Left ventricle myocardium inferior (tissue), 1 donor: ENCODE measurements at places on chromosomes 1 and 21. TPM values are rescaled to one million over a fixed set of nuclear protein-coding genes. Genes with fewer than 3 reads are reported as not detected.
A peak's percentile ranks its signal among the peaks of the same experiment; 100 is the strongest.

- no peaks in the 10 kb centered on the region for H3K4me1 ChIP-seq
- no peak for DNase-seq
- H3K27me3 ChIP-seq: no peaks in the 10 kb centered on the region
- H3K27ac ChIP-seq: no peak overlapping the region
- peaks cover 94% of the 10 kb centered on the region for H3K36me3 ChIP-seq
Measured at GRCh38 chr1:9732123-9732971, 80.8 kb downstream of the PIK3CD start.

GRCh38 chr1:193211539-193211938, 25.1 kb upstream of the B3GALT2 start:
- no peak overlapping the region for H3K27ac ChIP-seq
- H3K4me3 ChIP-seq: no peak overlapping the region
- H3K27me3 ChIP-seq: no peaks in the 10 kb centered on the region
- peaks cover 9% of the 10 kb centered on the region for H3K4me1 ChIP-seq
- peaks cover 26% of the 10 kb centered on the region for H3K36me3 ChIP-seq
- no peak for DNase-seq

DNA sequence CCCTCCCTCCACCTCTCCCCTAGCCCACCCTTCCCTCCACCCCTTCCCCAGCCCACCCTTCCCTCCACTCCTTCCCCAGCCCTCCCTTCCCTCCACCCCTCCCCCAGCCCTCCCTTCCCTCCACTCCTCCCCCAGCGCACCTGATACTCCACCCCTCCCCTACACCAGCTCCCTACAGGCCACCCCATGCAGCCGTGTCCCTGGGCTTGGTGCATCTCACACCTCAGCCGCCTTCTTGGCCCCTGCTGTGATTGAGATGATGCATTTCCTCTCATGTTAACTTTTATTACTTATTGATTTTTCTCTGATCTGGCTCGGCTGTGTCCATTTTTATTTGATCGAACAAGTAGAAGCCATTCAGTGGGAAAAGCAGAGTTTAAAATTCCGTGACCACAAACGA, 243.8 kb downstream of the MATN1 start:
- H3K4me3 ChIP-seq: no peak overlapping the region
- H3K36me3 ChIP-seq: no peaks in the 10 kb centered on the region
- no peak overlapping the region for H3K27ac ChIP-seq
- peaks cover 20% of the 10 kb centered on the region for H3K27me3 ChIP-seq
- DNase-seq: no peak

DNA sequence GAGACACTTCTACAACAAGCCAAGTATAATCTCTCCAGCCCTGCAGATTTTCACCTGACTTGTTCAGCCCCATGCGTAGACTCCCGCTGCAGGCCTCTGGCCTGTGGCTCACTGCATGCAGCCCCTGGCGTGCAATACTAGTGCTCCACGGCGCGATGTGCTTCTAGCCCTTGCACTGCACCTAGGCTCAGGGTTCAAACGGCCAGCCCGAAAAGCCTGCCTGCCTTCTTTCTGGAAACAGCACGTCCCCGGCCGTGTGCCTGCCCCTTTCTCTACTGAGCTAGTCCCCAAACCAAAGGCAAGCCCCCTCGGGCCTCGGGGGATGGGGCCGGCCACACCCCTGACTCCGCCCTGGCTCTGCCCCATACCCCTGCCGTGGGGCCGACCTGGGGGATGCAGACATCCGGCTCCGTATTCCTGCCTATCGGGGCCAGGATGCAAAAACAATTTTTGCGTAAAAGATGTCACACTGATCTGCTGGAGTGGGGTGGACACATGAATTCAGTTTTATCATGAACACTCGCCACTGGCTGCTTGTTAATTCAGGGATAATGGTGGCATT, 26.3 kb upstream of the TRAPPC10 start:
- no peak overlapping the region for H3K4me3 ChIP-seq
- no peaks in the 10 kb centered on the region for H3K27me3 ChIP-seq
- no peak overlapping the region for H3K27ac ChIP-seq
- H3K4me1 ChIP-seq: peaks cover 33% of the 10 kb centered on the region
- DNase-seq: no peak
- peaks cover 26% of the 10 kb centered on the region for H3K36me3 ChIP-seq

The ACTL8 gene
- total RNA-seq: not detected

DNA sequence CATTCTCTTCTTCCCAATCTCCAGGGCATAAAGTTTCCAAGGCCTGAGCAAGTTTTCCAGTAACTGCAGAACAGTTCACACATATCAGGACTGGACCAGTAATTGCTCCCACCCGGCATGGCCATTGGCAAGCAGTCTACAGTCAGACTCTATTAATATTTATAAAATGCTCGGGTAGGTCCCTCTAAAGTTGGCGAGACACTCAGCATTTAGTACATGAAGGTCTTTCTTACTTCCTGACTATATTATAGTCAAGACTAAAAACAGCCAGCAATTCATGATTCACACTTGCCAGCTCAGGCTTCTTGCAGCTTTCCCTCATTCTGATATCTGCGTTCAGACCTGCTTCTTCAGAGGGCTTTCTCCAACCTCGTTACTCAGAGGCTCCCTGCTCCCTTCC, 25.4 kb downstream of the GADD45A start:
- peak overlapping the region; percentile 44 for H3K27ac ChIP-seq
- peaks cover 73% of the 10 kb centered on the region for H3K4me1 ChIP-seq
- no peaks in the 10 kb centered on the region for H3K27me3 ChIP-seq
- H3K4me3 ChIP-seq: no peak overlapping the region
- DNase-seq: no peak

The CA6 gene
- total RNA-seq: not detected

The FCRL2 gene
- total RNA-seq: not detected

DNA sequence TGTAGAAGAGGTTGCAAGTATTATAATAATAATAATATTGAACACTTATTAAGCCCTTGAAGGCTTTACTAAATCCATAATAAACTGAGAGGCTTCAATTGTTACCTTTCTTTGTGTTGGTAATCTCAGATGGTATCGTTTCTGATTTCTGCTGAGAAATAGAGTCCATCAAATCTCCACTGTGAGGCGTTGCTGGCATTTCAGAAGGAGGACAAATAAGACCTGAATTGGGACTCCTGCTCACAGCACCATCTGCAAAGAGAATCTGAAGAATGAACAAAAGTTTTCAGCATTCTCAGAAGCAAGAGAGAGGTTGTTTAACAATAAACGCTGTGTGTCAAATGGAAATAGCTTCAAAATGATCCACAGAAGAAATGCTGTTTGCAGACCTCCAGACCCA, 93.7 kb downstream of the WDR3 start:
- peaks cover 19% of the 10 kb centered on the region for H3K27me3 ChIP-seq
- H3K36me3 ChIP-seq: no peaks in the 10 kb centered on the region
- H3K27ac ChIP-seq: no peak overlapping the region
- no peaks in the 10 kb centered on the region for H3K4me1 ChIP-seq

The FLG2 gene
- total RNA-seq: not detected

GRCh38 chr1:21304488-21304887, 14.2 kb upstream of the ECE1 start:
- no peak for DNase-seq
- H3K27me3 ChIP-seq: no peaks in the 10 kb centered on the region
- no peak overlapping the region for H3K4me3 ChIP-seq
- H3K27ac ChIP-seq: peak overlapping the region; percentile 54
- H3K4me1 ChIP-seq: peaks cover 75% of the 10 kb centered on the region

The TDRD5 gene
- not detected for total RNA-seq

The OLIG2 gene
- not detected for total RNA-seq

DNA sequence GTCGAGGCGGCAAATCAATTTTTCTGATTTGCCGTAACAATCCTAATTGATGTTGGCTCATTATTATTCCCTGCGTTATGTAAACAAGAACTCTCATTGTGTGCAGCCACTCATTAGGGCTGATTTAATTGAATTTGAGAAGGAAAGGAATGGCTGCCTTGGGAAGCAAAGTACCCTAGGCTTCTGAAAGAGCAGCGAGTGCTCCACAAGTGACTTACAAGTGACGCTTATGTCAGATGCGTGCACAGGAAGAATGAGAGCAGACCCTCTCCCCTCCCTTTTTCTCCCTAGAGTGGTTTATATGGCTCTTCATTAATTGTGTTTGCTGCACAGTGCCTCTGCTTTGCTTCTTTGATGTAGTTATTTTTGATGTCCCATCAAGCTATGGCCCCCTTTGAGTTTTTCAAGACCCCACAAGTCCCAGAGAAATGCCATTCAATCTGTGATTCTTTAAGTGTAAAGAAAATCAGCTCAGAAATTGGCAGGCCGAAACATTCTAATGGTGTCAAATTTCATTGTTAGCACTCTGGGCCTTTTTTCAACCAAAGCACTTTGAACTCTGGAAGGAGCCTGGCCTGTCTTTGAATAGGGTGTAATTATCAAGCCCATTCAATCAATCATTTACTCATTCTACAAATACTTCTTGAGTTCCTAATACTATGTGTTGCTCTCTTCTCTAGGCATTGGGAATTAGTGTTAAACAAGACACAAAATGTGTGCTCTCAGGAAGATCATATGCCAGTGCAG, 86.8 kb upstream of the VAV3 start:
- peaks cover 37% of the 10 kb centered on the region for H3K4me1 ChIP-seq
- H3K27me3 ChIP-seq: no peaks in the 10 kb centered on the region
- H3K27ac ChIP-seq: peak overlapping the region; percentile 74
- H3K36me3 ChIP-seq: no peaks in the 10 kb centered on the region
- H3K4me3 ChIP-seq: peak overlapping the region; percentile 27

GRCh38 chr21:15029077-15029476, 35.7 kb downstream of the NRIP1 start:
- H3K27me3 ChIP-seq: no peaks in the 10 kb centered on the region
- no peak overlapping the region for H3K27ac ChIP-seq
- H3K36me3 ChIP-seq: no peaks in the 10 kb centered on the region
- no peak overlapping the region for H3K4me3 ChIP-seq
- no peak for DNase-seq

The SEC22B gene
- 16.4 TPM for total RNA-seq

The WNT3A gene
- not detected for total RNA-seq

DNA sequence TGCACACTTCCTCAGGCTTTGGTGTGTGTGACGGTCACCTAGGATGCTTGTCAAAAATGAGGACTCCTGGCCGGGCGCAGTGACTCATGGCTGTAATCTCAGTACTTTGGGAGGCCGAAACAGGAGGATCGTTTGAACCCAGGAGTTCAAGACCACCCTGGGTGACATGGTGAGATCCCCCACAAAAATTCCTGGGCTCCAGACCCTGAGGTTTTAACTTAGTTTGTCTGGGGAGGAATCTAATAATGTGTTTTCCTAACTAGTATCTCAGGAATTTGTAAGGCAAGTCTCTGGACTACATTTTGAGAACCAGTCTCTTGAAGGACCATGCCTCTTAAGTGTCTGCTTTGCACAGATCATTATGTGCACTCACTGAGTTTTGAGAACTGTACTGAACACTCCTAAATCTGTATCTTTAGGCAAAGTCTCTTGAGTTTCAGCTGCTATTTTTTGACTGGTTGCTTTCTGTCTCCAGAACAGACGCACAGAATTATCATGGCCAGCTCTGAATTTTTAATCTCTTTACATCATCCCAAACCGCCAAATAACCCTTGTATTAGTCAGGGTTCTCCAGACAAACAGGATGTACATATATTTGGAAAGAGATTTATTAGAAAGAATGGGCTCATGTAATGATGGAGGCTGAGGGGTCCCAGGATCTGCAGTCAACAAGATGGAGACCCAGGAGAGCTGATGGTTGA, 45.5 kb upstream of the VANGL1 start:
- H3K4me3 ChIP-seq: no peak overlapping the region
- DNase-seq: no peak
- no peaks in the 10 kb centered on the region for H3K27me3 ChIP-seq
- no peaks in the 10 kb centered on the region for H3K36me3 ChIP-seq
- peaks cover 23% of the 10 kb centered on the region for H3K4me1 ChIP-seq
